ENCODE measurements at places on chromosomes 2 and 18.

DNA sequence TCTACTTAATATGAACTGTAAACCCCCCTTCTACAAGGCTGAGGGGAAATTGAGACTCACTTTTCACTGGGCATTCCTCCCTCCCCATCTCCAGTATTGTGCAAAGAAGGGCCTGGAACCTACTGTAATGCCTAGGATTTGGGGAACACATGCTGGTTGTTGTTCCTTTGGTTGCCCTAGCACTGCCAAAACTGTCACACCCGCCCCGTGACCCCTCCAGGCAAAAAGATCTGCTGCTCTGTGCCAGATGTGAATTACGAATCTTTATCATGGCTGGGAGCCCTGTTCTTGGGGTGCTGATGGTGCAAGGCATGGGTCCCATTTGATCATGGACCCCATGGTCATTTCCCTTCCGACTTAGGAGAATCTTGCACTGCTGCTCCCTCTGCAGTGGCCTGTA is 95.4 kb downstream of the CABLES1 start:
- no peak for DNase-seq

DNA sequence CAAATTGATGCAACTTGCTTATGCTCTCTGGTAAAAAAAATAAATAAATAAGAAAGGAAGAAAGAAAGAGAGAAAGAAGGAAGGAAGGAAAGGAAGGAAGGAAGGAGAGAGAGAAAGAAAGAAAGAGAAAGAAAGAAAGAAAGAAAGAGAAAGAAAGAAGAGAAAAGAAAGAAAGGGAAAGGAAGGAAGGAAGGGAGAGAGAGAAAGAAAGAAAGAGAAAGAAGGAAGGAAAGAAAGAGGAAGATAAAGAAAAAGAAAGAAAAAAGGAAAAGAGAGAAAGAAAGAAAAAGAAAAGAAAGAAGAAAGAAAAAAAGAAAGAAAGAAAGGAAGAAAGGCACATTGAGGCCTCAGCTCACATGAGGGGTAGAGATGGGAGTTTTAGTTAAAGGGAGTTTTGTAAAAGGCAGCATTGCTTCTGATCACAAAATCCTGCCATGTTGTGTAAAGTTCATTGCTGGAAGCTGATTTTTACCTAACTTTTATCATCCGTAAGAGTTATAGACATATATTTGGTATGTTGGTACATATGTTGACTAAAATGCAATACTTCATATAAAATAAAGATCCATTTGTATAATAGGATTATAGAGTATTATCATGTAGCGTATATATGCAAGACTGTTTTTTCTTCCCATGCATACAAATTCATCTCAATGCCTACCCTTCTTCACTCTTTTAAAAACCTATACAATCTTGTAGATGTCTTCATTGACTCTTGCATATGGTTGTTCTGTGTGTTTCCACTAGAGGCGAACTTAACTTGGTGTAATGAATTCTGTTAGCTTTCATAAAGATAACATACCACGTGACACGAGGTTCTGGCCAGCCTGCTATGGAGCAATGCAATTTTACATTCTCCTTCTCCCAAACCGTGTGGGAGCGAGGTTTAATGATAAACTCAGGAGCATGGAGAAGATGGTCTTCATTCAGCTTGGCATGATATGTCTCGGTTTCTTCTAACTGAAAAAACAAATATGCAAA is 32.8 kb downstream of the MYOM1 start:
- DNase-seq = no peak

- DNase-seq = no peak
These were observed 57.2 kb downstream of the SOX11 start for GRCh38 chr2:5749347-5749746.

DNA sequence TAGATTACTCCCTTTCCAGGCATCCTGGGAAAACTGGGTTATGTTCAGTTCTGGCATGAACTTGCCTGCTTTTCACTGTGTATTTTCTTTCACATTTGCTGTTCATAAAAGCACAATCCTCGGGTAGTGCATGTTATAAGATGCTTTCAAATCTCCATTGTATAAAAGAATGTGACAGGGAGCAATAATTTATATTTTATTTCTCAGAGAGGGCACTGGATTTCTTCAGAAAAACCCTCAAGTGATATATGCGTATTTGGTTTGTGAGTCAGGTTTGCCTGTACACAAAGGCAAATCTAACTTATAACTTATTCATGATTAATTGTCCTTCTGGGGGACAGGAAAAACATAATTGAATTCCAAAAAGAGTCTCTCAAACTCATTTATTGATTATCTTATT is 440.7 kb upstream of the MMADHC start:
- DNase-seq = no peak

DNA sequence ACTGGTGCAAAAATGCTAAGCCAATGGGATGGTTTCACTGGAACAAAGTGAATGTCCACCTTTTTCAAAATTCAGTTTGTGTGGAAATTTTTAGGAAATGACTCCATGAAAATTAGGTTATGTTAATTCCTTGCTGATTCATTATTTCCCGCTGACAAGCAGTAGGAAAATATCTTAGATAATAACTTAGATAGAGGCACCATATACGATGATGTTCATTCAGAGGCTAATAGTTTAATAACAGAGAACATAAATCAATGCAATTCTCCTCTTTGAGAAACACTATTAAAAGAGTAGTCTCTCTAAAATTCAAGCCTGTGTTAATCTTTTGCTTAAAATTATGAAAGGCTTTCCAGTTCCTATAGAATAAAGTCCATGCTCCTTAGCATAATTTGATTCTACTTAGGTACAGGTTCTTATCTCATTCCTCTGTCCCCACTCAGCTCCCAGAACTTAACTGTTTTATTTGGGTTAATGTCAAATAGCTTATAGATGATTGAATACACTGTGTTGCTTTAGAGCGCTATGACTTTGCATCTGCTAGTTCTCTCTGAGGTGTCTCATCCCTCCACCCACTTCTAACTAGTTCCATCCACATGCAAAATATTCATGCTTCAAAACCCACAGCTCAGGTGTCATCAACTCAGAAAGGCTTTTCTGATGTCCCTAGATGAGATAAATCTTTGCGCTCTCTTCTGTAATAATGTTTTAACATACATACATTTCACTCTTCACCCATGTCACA is 503.6 kb downstream of the ERBB4 start:
- no peak for DNase-seq

DNA sequence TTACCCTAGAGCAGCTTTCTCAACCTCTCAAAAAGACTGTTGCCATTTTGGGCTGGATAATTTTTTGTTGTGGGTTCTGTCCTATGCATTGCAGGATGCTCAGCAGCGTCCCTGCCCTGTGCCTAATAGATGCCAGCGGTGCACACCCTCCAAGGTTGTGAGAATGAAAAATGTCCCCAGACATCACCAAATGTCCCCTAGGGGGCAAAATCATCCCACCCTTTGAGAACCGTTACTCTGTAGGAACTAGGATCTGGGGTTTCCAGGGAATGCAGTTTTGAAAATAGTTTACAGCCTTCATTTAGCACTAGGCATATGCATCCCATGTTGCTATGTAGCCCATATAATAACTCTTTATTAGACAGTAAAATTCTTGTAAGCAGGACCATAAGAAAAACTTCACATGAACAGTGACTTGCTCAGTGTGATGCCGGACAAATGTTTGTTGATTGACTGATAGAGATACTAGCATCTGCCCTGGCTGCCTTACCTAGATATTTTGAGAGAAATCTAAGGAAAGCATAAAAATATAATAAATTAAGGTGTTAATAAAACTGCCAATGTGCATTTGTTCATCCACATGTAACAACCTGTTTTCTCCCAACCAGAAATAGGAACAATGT is 79.2 kb upstream of the EPC2 start:
- no peak for DNase-seq

DNA sequence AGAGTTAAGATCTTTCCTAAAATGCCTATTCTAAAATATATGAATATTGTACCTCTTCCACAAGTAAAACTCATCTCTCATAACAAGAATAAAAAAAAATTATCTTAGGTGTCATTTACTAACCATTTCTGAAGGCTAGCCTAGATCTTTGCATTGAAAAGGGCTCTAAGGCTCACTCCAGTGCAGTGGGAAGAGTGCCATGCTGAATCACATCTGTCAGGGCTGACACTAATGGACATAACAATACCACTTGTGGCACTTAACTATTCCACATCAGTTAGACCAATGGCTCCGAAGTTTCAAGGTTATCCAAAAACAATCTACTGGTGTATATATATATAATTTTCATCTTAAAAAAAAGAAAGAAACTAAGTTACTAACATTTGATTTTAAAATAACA is 130.2 kb downstream of the EXOC6B start:
- DNase-seq = no peak

DNA sequence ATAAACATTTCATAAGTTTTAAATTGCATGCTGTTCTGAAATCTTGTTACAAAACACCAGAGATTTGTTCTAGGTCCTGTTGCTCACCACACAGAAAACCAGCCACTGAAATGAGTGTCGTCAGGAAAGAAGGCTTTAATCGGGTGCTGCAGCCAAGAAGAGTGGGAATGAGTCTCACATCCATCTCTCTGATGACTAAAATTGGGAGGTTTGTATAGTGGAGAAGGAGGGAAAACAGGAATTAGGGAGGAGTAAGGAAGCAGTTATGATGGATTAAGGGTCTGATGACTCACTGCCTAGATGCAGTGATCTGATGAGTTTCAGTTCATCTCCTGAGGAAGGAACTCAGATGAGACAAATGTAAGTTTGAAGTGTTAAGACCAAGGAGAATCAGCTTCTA is 42.1 kb upstream of the GPR39 start:
- DNase-seq = no peak

DNA sequence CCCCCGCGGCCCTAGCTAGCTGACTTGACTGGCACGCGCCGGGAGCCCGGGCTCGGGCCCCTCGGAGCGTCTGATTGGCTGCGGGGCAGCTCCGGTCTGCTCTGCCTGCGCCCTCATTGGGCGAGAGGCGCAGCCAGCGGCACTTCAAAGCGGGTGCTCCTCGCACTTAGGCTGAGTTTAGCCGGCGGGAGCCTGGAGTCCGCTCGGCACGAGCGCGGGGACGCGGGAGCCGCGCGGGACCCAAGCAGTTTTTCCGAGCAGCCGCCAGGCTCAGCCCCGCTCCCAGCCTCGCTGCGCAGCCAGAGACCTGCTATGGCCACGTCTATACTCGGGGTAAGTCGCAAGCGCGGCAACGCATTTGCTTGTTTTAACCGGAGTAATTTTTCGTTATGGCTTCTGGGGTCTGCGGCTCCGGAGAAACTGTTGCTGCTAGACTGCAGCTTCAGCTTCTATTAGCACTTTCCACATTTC is at the start of gene SP9:
Gene SP9 (plus strand): TSS at position 174 of the 471 bp plus-strand sequence. CDS start 139 bp downstream, at position 313.
- no peak for DNase-seq

GRCh38 chr2:26723475-26723874 is 31.0 kb downstream of the KCNK3 start:
- no peak for DNase-seq

DNA sequence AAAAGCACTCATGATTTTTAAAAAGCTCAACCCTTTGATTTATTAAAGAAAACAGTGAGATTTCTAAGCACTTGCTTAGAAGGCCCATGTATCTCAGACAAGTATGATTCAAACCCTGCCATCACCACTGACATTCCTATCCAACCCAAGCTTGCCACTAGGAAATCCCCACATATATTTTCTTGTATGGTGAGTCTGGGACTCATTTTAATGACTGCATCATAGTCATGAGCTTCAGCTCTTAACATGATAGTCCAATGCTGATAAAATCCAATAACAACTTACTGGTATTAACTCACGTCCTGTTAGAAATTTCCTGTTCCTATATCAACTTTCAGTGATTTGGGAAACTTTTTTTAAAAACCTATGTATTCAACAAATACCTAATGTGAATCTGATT is 39.4 kb upstream of the NCKAP5 start:
- DNase-seq = no peak

DNA sequence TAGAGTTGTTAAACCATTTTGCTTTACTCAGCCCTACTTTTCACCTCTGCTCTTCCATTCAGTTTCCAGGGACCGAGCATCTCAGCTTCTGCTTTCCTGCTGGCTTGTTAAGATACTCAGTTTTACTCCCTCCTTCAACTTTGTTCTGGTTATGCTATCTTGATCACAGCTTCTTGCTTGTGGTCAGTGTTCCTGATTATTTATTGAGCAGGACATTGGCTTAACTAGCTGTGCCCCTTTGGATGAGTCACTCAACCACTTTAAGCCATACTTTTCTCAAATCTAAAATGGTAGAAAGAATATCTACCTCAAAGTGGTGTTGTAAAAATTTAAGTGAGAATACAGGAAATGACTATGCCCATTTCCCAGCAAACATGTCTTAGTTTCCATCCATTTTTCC is 124.0 kb downstream of the KYNU start:
- no peak for DNase-seq

DNA sequence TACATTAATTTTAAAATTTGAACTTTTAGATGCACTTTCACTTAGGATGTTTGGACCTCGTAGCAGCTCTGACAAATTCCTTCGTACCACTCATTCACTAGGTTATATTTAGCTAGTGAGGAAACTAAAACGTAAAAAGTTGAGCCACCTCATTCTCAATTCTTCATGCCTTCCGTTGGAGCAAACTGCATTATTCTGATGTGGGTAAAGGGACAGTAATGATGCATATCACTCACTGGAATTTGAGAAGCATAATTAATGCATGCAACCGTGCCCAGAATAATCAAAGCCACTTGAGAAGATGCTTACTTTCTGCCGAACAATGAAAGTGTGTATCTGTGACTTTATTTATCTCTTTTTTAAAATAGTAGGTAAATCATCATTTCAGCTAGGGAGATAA is 2.2 kb downstream of the CNOT9 start:
- no peak for DNase-seq

- DNase-seq = no peak
These were observed 332.8 kb upstream of the RAB12 start for GRCh38 chr18:8276406-8276805.

- no peak for DNase-seq
These were observed 101.2 kb downstream of the KCTD18 start for GRCh38 chr2:200408428-200409316.

GRCh38 chr18:79515331-79515730 is 119.6 kb downstream of the NFATC1 start:
- DNase-seq = no peak

- DNase-seq = no peak
These were observed 112.1 kb upstream of the LRATD1 start for GRCh38 chr2:14520385-14520945.

DNA sequence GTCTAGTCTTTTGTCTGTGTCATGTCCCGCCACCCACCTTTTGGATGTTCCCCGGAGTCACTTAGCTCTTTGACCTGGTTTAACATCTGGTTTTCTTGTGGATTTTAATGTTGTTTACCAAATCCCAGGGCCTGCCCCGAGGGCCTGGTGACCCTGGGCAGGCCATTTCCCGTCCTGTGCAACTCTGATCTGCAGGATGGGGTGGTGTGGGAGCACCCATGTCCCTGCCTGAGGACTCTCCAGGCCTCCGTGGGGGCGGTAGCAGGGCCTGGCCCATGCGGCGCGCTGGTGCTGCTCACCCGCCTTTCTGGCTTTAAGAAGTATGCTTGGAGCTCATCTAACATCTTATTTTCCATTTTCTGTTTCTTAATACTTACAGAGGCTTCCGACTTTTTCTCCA is 10.7 kb downstream of the RAMP1 start:
- DNase-seq = no peak

GRCh38 chr2:58146707-58147106 is 94.4 kb downstream of the FANCL start:
- no peak for DNase-seq

GRCh38 chr2:133652398-133652797 is 84.1 kb upstream of the NCKAP5 start:
- DNase-seq = no peak

- DNase-seq = no peak
These were observed 69.2 kb upstream of the CABLES1 start for GRCh38 chr18:23066060-23066459.
